ENCODE measurements at places on chromosomes 16 and 17.

GRCh38 chr17:43608313-43608712 lies 53.4 kb downstream of the MEOX1 start:
- peak; percentile 15 for DNase-seq

- DNase-seq: no peak
Observed at GRCh38 chr17:68710035-68710780, 109.0 kb upstream of the FAM20A start.

- no peak for DNase-seq
Observed at GRCh38 chr16:307691-308312, 24.8 kb downstream of the PDIA2 start.

DNA sequence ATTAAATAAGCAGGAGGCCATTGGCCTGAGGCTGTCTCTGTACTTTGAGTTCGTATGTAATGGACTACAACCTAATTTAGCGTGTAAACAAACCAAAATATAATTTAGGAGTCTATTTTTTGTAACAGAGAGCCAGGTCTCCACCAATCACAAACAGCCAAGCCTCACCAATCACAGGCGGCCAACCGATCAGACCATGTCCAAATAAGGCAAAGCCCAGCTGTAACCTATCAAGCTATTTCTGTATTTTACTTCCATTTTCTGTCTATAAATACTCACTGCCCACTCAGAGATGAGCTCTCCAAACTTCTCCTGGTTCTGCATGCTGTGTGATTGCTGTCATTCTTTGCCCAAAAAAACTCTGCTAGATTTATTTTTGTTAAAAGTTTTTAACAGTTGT lies 322.7 kb downstream of the NPIPA8 start:
- no peak for DNase-seq

DNA sequence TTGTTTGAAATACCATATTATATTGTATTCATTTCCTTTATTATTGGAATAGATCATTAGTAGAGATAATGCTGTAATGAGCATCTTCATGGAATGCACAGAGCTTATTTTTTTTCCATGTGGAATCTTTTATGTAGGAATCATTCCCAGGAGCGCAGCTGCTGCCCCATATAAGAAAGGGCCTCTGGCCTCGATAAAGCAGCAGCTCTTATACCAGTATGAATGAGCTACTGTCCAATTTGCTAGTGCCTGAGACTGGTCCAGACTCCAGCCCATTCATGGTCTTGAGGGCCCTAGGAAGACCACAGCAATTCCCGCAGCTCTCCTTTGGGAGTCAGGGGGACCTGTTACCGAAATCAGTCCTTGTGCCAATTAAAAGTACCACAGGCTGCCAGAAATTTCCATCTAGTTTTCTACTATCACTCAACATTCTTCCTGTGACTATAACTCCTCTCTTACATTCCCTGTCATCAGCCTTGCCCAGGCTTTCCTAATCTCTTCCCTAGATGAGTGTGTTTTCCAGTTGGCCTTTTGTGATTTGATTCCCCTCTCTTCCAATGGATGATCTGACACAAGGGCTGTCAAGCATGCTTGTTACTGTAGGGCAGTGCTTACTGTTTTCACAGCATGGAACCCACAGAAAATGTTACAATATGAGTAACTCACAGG lies 1.9 kb downstream of the ZNF843 start:
- no peak for DNase-seq

GRCh38 chr16:23420011-23420410 lies 33.0 kb downstream of the COG7 start:
- DNase-seq: no peak

GRCh38 chr16:3157229-3158025 lies 22.6 kb downstream of the ZNF213 start:
- no peak for DNase-seq

DNA sequence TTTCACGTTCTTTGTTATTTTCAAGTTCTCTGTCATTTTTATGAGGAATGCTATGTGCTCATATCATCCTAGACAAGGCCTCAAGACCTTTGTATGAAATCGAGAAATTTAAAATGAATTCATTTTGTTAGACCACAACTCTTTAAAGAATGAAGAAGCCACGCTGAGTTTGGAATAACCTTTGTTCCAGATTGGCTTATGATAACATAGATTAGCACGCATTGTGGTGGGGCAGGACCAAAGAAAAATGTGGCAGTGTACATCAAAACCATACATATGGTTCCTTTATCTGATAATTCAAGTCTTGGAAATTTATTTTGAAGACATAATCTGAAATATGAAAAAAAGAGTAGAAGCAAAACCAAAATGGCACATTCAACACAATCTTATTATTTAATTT lies 2.2 kb downstream of the HSD17B2 start:
- DNase-seq: no peak

GRCh38 chr16:30349675-30350074 lies 5.4 kb downstream of the CD2BP2 start:
- no peak for DNase-seq

DNA sequence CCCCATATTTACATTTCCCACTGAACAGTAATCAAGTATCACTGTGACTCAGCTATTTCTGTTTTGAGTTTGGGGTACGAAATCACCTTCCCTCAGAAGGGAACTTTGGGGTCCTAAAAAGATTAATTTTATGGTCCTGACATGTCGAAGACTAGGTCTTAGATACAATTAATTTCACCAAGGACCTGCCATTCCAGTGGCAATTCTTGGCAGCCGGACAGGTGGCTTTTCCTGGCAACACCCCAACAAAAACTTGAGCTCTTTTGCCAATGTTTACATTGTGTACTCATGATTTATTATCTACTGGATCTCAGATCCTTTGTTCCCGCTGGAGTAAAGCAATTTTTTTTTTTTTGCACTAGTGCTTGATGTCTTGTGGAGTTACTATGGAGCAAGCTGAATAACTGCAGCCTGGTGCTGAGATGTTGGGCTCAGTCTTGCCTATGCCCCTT lies 14.4 kb downstream of the SLFN5 start:
- DNase-seq: no peak

DNA sequence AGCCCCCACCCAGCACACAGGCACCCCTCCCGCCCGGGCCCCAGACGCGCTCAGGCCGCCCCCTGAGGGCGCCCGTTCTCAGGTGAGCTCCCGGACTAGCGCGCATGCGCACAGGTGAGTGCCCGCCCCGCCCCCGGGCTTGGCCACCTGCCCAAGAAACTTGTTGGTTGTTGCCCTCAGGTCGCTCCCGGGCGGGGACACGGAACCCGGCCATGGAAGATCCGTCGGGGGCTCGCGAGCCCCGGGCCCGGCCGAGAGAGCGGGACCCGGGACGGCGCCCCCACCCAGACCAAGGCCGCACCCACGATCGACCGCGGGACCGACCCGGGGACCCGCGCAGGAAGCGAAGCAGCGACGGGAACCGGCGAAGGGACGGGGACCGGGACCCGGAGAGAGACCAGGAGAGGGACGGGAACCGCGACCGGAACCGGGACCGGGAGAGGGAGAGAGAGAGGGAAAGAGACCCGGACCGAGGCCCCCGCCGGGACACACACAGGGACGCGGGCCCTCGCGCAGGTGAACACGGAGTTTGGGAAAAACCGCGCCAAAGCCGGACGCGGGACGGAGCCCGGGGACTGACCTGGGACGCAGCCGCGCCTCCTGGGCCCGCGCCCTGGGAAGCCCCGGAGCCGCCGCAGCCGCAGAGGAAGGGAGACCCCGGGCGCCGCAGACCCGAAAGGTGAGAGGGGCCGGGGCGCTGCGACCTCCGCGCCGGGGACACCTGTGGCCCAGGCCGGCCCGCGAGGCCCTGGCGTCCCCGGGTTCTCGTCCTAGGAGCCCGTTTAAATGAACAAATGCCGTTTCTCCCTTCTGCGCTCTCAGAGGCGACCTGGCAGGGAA lies at the start of gene MARVELD3:
Gene MARVELD3, plus strand, starts transcription at position 167 of the 840 bp plus-strand sequence. Its CDS starts 46 bp downstream, at position 213.
- DNase-seq: no peak
